T-helper 1 cell (primary cell): ENCODE measurements at places on chromosomes 2 and 18.

DNA sequence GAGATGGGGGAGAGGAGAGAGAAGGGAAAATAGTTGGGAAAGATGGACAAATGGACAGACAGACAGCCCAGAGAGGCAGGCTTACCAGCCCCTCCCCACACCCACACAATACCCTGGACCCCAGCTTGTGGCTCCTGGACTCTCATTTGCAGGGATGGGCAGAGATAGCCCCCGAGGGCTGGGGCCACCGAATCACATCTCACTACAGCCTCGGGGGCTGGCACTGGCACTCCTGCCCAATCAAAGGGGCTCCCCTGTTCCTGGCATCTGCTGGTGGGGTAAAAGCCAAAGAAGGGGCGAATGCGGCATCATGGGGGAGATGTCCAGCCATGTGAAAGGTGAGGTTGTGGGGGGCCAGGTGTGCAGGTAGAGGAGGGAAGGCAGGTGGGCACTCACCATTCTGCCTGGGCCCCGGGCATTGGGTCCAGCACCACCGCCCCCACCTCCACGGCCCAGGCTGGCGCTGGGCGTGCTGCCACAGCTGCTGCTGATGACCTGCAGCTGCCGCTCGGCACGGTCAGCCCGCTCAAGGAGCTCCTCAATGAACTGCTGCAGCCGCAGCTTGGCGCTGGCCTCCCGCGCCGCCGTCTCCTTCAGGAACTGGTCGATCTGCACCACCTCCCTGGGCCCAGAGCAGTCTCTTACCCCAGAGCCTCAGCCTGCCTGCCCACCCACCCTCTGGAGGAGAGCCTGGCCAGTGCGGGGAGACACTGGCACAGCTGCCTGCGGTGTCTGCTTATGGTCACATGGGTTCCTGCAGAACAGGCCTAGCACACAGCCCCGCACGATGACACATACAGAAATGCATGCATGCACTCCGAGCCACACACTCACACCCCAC lies 18.0 kb downstream of the FBXO41 start:
- DNase-seq = no peak

- DNase-seq = no peak
These were observed 244.0 kb upstream of the GCFC2 start for GRCh38 chr2:75954761-75955160.

- DNase-seq = no peak
These were observed 85.3 kb downstream of the SDC1 start for GRCh38 chr2:20139407-20140172.

DNA sequence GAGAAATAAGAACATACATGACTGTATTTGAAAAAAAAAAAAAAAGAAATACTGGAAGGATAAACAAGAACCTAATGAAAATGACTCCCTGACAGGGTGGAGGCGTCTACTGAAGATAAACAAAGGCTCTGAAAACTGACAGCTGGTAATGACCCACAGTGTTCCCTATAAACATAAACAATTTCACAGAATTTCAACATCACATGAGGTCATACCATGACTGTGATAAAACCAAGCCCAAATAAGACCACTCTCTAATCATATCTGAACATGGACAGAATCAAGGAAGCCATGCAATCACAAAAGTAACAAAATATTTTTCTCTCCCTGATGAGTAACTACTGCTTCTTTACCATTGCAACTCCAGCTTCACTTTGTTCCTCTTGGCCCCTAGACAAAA lies 159.3 kb downstream of the FAM124B start:
- DNase-seq = no peak
